Left colon (tissue), 2 donors: ENCODE measurements at places on chromosomes 4 and X.

DNA sequence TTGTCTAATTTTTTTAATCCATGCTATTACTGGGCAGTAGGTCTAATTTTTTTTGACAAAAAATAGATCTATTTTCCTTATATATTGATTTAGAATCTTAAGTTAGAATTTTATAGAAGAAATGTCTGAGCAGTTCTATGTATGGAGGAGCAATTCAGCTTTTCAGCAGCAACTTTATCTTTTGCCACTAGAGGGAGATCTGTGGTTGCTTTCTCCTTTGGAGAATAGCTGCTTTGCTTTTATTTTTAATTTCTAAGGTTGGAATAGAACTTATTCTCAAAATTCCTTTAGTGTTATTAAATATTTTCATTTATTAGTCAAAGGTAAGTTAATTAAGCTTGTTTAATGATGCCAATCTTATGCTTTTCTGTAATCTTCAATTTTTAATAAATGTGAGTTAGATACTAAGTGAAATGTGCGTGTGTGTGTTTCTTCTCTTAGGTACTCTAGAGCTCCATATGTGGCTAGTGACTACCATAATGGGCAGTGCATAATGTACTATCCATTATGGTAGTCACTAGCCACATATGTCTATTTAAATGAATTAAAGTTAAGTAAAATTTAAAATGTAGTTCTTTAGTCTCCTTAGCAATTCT lies 29.3 kb downstream of the FAM199X start:
- no peak for DNase-seq

GRCh38 chrX:8288590-8288989 lies 117.5 kb upstream of the VCX2 start:
- DNase-seq: no peak

- no peak for DNase-seq
Measured at GRCh38 chrX:100964362-100964761, 5.1 kb upstream of the ARL13A start.

DNA sequence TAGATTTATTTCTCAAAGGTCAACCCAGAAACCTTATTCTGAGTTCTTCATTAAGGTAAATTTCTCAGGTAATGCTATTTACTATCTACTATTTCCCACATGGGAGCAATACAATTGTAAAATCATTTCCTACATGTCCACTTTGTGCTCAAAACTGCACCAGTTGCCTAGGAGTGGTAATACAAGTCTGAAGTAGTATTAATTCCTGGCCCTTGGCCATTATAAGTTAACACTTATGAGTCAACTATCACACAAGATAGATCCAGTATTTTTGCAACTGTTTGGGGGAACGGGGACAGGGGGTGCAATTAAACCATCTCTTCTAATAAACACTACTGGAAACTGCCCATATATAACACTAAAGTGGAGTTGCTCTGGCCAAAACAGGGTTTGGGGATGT lies 48.9 kb downstream of the ACSL4 start:
- no peak for DNase-seq

- DNase-seq: no peak
Measured at GRCh38 chr4:54726907-54727306, 69.2 kb downstream of the KIT start.

DNA sequence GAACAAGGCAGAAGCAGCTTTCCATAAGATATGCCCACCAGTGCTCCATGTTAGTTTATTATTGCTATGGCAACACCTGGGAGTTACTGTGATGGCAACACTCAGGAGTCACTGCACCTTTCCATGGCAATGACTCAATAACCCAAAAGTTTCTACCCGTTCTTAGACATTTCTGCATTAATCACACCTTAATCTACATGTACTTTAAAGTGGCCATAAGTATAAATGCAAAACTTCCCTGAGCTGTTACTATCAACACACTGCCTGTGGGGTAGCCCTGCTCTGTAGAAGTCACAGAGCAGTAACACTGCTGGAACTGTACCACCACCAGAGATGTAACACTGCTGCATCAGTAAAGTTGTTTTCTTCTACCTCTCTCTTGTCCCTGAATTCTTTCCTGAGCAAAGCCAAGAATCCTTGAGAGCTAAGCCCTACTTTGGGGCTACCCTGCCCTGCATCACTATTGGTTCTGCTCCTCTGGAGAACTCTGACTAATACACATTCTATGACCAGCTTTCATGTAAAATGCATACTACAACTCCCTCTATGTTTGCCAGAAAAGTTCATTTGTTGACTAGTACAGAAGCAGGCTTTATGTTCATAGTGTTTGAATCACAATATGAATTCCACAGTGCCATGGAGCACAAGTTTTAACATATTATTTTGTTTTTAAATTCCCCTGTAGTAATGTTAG lies 43.5 kb upstream of the GPR174 start:
- DNase-seq: no peak
